ENCODE measurements at places on chromosomes 11 and 22. TPM values are rescaled to one million over a fixed set of nuclear protein-coding genes. Genes with fewer than 3 reads are reported as not detected.

DNA sequence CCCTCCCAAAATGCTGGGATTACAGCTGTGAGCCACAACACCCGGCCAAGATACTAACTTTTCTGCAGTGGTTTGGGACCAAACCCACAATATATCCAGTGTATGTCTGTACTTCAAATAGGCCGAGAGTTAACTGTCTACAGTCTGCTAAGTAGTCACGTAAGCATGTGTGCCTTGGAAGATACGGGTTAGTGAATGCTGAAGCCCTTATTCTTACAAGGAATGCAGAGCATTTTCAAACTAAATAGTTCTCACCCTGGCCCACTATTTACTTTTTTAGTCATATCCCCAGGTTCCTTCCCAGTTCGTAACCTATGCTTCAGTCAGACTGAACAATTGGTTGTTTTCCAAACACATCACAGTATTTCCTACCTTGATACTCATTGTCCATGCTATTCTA lies 176.0 kb downstream of the WNT11 start:
- no peak for DNase-seq

DNA sequence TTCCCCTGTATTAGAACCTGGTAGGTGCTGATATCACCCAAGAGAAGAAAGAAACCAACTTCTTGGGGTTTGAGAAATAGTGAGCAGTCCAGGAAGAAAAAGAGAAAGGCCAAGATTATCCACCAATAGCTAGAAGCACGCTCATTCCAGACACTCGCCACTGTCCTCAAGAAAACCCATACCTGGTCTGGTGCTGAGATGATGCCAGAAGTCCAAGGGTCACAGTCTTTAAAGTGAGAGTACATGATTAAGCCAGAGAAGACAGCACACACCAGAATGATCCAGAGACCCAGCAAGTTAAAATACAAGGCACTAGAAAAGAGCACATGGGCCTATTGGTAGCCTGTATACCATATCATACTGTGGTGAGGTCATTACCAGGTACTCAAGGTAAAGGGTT lies 23.6 kb downstream of the SLC5A12 start:
- peak; percentile 53 for DNase-seq

ARHGAP8 gene
- 31.8 TPM for total RNA-seq

GRCh38 chr11:69211920-69212797 lies 56.4 kb downstream of the SMIM38 start:
- DNase-seq, result no peak

DDX25 gene
- 1.5 TPM for total RNA-seq

DNA sequence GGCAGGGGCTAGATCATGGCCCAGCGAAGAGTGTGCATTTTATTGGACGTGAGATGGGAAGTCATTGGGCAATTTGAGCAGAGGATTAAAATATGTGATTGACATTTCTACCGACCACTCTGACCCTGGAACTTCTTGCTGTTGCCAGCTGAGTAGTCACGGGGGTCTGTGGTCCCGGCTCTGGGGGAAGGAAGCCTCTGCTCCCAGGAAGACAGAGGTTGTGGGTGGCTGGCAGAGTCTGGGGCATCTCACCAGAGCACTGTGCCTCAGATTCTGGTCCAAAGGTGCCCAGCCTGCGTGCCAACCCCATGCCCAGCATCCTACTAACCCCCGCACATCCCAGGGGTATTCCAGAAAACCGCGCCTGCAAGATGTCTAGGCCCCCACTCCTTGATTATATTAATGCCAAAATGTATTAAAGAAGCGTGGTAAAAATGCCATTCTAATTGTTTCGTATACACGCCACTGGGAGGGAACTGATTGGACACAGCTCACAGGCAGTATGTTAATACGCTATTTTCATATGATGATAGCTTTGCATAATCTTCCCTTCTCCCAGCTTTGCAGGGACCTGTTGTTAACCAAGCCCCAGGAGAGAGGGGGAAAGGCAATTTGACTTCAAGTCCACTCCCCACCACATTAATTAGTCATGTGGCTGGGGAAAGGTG lies 25.3 kb upstream of the LMO1 start:
- no peak for DNase-seq

- DNase-seq, result no peak
Observed at GRCh38 chr11:81004576-81004975, 1563.7 kb upstream of the TENM4 start.

- no peak for DNase-seq
Observed at GRCh38 chr11:37988031-37988430, 1390.0 kb upstream of the RAG2 start.

- DNase-seq, result peak; percentile 63
Observed at GRCh38 chr11:76236092-76236999, 30.0 kb upstream of the WNT11 start.

FAM111B gene
- total RNA-seq, result 0.37 TPM

DNA sequence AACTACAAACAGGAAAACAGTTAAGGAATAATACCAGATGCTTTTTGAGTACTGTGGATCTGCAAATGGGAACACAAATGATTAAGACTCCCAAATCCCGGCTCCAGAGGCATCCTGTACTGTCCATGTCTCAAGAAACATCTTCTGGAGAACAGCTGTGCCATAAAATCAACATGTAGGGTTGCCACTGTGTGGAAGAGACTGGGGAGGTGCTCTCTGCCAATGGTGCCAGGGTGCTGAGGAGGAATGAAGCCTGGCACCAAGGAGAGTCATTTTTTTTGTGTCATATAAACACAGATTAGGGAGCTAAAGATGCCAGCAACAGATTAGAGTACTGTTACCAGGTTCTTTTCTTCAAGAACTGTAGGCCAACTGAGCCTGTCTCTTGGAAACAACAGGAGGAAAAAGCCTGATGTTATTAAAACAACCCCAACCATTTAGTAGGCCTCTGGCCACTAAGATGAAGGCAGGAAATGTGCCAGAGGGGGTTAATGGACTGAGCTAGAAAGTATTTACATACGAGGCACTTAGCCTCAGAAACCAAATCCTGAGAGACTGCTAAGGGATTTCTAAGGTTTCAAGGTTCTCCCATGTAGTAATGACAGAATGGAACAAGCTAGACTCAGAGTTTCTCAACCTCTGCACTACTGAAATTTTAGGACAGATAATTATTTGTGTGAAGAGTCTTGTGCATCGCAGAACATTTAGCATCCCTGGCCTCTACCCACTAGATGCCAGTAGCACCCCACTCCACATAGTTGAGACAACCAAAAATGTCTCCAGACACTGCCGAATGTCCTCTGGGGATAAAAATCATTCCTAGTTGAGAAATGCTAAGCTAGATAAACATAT lies 54.6 kb upstream of the CHRM4 start:
- DNase-seq, result no peak

CLDN5 gene
- 54.9 TPM for total RNA-seq

GRCh38 chr11:20204681-20205080 lies 44.4 kb upstream of the DBX1 start:
- DNase-seq, result no peak

KRTAP5-1 gene
- not detected for total RNA-seq

DNA sequence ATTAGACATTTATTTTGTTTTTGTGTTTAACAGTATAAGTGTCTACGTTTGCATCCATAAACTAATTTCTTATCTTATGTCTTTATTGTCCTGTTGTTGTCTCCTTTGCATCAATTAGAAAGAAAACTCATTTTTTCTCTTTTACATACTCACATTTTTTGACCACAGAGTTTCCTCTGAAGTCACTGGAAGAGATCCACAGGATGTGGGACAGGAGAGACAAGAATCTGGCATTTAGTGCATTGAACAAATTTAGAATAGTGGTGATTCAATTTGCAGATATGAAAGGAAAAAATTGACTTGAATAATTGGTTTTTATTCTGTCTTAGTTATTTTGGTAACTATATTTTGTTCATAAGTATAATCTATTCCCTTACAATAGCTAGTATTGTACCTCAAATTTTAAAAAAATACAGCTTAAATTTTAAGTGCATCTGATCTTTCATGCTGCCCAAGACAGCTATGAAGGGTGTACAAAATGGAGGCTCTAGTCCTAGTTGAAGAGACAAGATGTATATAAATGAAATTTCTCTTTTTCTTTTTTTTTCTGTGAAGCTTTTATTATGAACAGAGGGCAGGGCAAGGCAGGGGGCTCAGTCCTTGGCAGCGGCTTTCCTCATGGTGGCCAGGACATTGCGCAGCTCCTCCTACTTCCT lies 24.4 kb downstream of the HORMAD2 start:
- DNase-seq, result no peak

TIMP3 gene
- total RNA-seq, result 49.7 TPM

DNA sequence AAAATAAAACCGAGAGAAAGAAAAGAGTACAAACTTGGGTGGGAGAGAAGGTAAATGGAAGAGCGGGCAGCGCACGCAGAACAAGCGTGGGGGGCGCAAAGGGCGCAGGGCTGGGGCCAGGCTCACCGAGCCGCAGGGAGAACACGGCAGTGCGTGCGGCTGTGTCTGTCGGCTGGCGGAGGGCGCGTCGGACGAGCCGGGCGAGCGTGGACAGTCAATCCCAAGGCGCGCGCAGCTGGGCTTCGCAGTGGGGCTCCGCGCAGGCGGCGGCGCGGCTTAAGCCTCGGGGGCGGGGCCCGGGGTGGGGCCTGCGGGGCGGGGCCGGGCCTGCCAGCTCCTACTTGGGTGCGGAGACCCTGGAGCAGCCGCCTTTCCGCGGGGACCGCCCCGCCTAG lies at the start of gene UCP2:
TSS of gene UCP2 (minus strand) at position 249 of the 395 bp plus-strand sequence. CDS start 4,465 bp downstream, outside the sequence.
- peak; percentile 90 for DNase-seq

TNNT3 gene
- not detected for total RNA-seq

- DNase-seq, result no peak
Observed at GRCh38 chr11:64216879-64217278, 9.1 kb downstream of the TRPT1 start.

DNA sequence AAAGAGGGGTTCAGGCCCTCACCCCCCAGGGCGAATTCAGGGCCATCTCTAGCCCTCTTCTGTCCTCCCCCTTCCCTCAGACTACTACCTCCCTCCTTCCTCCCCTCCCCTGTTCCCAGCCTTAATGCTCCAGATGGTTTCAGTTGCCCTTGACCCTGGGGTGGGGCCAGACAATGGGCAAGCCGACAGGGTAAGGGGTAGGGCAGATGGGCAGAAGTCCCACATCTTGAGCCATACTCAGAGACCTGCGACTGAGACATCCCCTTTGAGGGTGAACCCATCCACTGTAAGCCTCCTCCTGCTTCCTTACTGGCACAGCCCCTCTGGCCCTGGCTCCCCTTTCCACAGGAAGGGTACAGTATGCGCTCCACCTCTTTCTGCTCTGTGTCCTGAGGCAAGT lies 1.9 kb downstream of the RHBDD3 start:
- DNase-seq, result no peak

DCHS1 gene
- total RNA-seq, result 10.3 TPM

- DNase-seq, result peak; percentile 95
Observed at GRCh38 chr11:2912498-2912897, 16.7 kb downstream of the PHLDA2 start.

OR8G5 gene
- 0.41 TPM for total RNA-seq

DNA sequence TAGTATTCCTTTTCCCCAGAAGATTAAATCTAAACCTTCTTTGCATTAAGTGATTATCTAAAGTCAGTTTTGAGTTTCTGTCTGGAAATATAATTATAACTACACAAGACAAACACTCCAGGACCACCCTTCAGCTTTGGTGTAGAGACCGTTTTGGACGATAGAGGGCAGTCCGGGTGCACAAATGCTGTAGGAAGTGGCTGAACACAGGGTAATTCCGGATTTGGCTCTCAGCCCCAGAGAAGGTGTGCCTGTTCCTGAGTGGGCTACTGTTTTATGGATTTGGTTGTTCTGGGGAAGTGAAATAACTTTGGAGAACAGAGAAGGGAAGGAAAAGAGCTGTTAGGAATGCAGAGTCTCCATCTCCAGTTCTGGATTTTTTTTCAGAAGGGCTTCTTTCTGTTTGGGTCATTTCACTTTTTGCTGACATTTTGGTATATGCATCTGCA lies 14.8 kb downstream of the EXT2 start:
- peak; percentile 53 for DNase-seq

- DNase-seq, result no peak
Observed at GRCh38 chr22:39923696-39924095, 22.8 kb downstream of the GRAP2 start.

DNA sequence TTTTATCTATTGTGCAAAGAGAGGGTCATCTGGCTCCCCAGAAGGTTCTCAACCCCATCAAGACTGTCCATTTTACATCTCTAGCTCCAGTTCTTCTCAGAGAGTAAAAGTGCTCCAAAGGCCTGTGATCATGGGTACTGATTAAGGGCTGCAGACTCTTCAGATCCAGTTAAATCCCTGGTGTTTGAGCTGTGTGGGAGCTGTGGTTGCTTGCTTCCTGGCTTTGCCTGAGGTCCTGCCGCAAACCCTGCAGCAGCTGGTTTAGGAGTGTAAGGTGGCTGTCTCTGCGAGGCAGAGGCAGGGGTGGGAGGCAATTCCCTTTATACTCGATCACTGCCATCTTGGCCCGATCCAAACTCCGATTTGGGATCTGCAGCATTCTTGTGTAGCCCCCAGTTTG lies 1.2 kb downstream of the MRPL17 start:
- no peak for DNase-seq

DNA sequence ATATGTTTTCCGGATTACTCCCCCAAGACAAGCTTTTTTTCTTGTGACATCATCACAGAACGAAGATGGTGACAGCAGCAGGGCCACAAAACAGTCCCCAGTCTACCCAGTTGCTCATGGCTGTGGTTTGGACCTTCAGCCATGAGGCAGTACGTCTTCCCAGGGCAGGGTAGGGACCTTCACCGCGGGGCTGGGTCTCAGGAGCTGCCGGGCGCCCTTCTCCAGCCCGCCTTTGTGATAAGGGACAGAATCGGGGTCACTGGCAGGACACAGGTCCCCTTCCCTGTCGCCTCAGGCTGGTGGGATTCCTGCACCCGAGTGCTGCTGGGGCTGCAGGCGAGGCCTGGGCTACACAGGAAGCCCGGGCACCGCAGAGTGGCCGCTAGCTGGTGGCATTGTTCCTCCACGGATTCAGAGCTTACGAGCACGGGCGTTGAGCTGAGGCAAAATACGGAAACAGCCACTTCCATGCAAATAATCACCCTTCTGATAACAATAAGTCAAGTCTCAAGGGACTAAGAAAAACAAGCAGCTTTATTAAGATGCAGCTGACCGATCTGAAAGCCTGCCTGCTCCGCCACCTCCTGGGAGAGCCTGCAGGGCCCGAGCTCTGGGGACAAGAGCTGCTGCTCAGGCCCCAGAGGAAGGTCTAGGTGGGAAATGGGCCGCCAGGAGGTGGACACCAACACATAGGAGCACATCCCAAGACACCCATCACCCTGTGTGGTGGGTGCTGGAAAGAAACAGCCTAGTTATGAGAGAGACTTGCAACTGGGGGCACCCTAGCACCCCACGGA lies 12.3 kb downstream of the TBX1 start:
- DNase-seq, result no peak

GRCh38 chr11:2465202-2466068 lies 20.6 kb downstream of the KCNQ1 start:
- DNase-seq, result no peak

THY1 gene
- 15.4 TPM for total RNA-seq

- DNase-seq, result no peak
Observed at GRCh38 chr11:98307827-98308491, 712.8 kb upstream of the CNTN5 start.

RAB36 gene
- total RNA-seq, result 1.1 TPM

GRCh38 chr22:45308957-45309421 lies 745 bp upstream of the FAM118A start:
- peak; percentile 42 for DNase-seq

- peak; percentile 49 for DNase-seq
Observed at GRCh38 chr11:83070731-83071566, 748 bp downstream of the RAB30 start.

- no peak for DNase-seq
Observed at GRCh38 chr22:19608003-19608690, 83.9 kb upstream of the CLDN5 start.

- DNase-seq, result no peak
Observed at GRCh38 chr22:45769569-45770210, 98.1 kb downstream of the ATXN10 start.
